ENCODE measurements at places on chromosomes 3 and 15. TPM values are rescaled to one million over a fixed set of nuclear protein-coding genes. Genes with fewer than 3 reads are reported as not detected.

The AP3B2 gene
- total RNA-seq, result not detected

The CASR gene
- total RNA-seq, result not detected

The SAXO2 gene
- 2.7 TPM for total RNA-seq

The SOX2 gene
- total RNA-seq, result not detected

The LSAMP gene
- not detected for total RNA-seq

The AVEN gene
- total RNA-seq, result 11.3 TPM

The FYTTD1 gene
- 78.3 TPM for total RNA-seq

The C2CD4A gene
- 0.09 TPM for total RNA-seq

The ZBTB47 gene
- 9.6 TPM for total RNA-seq

The TMEM212 gene
- not detected for total RNA-seq

The NR1I2 gene
- total RNA-seq, result not detected

The DET1 gene
- total RNA-seq, result 3.7 TPM

The LMAN1L gene
- total RNA-seq, result not detected

The MKRN3 gene
- 26.1 TPM for total RNA-seq

The THSD4 gene
- 33.1 TPM for total RNA-seq

GRCh38 chr3:112814266-112814665 is 32.4 kb downstream of the CD200R1L start:
- DNase-seq, result peak; percentile 15

- DNase-seq, result no peak
These were observed 1146.5 kb downstream of the ROBO2 start for GRCh38 chr3:78186404-78186803.

DNA sequence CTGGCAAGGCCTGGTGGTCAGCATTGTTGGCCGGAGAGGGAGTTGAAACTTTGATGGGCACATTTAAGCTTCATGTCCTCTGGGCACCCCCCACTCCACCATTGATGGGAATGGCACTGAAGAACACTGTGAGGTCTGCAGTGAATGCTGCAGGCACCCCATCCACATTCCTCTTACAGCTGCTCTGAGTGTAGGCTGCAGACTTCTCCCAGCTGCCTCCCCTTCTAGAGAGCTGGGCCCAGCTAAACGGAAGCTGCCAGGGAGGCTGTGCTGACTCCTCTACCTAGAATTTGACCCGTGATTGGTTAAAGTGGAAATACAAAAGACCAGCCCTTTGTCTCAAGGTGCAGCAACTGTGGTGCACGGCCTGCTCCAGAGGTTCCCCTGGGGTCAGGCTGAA is 10.6 kb downstream of the TMEM158 start:
- DNase-seq, result no peak

DNA sequence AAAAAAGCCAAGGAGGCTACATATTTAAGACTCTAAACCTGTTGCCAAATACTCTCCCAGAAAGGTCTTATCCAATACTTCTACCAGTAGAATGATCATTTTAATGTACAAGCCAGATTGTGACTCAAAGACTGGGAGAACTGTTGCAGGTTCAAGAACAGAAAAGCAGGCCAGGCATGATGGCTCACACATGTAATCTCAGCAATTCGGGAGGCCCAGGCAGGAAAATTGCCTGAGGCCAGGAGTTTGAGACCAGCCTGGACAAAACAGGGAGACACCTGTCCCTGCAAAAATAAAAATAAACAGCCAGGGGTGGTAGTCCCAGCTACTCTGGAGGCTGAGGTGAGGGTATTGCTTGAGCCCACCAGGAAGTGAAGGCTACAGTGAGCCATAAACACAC is 17.8 kb upstream of the THUMPD3 start:
- no peak for DNase-seq

- no peak for DNase-seq
These were observed 115.2 kb downstream of the DCLK3 start for GRCh38 chr3:36649125-36649524.

DNA sequence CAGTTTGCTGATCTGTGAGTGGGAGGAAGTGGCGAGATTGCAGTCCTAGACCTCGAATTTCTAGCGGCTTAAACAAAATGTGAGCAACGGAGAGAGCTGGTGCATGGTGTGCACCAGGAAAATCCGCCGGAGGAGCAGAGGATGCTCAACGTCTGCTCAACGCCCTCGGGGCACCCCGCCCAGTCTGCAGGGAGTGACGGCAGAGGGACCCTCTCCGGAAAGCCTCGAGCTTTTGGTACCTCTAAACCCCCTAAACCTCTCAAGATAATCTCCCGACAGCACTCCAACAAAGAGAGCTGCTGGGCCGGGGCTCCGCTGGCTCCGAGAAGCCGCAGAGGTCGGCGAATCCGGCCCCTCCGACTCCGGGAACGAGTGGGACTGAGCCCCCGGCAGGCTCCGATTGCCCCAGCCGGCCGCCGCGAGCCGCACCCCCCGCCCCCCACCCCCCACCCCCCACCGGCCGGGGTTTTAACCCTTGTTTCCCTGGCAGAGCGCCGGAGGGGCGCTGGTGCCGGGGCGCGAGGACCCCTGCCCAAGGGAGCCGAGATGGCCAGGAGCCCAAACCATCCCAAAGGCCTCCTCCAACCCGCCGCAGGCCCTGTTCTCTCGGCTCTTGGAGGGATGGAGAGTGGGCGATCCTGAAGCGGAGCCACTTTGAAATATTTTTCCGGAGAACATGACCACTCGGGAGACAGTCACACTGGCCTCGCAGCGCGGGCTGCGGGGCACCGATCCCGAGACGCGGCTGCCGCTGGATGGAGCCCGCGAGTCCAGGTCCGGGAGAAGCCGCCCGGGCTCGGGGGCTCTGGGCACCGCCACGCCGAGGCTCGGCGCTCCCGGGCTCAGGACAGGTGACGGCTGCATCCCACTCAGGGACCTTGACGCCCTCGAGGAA is 1.5 kb downstream of the MEGF11 start:
- peak; percentile 58 for DNase-seq

GRCh38 chr3:29751647-29752314 is 470.9 kb downstream of the RBMS3 start:
- no peak for DNase-seq

GRCh38 chr3:3798631-3799113 is 559 bp upstream of the LRRN1 start:
- DNase-seq, result peak; percentile 3

- DNase-seq, result no peak
These were observed 224.7 kb upstream of the GBE1 start for GRCh38 chr3:81985996-81986723.

DNA sequence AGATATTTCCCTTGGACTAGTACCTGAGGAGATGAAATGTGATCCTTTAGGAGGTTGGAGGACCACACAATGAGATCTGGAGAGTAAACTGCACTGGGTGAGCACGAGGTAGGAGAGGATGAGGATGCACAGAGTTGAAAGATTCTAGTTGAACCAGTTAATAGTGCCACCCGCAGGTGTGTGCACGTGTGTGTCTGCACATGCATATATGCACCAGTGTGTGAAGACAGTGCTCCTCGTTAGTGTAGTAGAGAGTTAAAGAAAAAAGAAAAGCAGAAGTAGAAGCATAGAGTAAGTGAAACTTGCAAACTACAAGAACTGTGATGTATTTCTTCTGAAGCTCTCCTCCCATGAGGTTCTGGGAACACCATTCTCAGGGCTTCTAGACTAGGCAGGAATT is 8.4 kb downstream of the MED12L start:
- no peak for DNase-seq

DNA sequence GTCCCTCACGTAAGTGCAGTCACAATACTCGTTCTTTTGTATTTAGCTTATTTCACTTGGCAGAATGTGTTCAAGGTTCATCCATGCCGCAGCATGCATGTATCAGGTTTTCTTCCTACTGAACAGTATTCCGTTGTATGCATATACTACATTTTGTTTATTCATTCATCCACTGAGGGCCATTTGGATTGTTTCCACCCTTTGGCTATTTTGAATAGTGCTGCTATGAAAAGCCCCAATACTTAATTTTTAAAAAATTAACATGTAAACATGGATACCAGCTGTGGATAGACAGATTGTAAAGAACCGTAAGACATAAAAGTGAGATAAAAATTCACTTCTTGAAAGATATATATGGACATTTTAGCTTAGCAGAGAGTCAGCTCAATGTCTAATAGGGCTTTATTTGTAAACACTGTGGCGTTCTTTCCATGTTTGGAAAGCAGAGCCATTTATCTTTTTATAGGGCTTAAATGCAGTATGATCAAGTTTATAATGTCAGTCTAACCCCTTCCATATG is 115.9 kb downstream of the VPS8 start:
- DNase-seq, result peak; percentile 22

GRCh38 chr3:180959691-180960090 is 29.8 kb downstream of the DNAJC19 start:
- DNase-seq, result no peak

- DNase-seq, result peak; percentile 98
These were observed at the start of gene SEMA3B for GRCh38 chr3:50268703-50269451. SEMA3B (plus strand) TSS chr3:50269147; CDS start chr3:50269241, 94 bp downstream.

- peak; percentile 72 for DNase-seq
These were observed 2.6 kb downstream of the GNAI2 start for GRCh38 chr3:50238549-50239026.

DNA sequence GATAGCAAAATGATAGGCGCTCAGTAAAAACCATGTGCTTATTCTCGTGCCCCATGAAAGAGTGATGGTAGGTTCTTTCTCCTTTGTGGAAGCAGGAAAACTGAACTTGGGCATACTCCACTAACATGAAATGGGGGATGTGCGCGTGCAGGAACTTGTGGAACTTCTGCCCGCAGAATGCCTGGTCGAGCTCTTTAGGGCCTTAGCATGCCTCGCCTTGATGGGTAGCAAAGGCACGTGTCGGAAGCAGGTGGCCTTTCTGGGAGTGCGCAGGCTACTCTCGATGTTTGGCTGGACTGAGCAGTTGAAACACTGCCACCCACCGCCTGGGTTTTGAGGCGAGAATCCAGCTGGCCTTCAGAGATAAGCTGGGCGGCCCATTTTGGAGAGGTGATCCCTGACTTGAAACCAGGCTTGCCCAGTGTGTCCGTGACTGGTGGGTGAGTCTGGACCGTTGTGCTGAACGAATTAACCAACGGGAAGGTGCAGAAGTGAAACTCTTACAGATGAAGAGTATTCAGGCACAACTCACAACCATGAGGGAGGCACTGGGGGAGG is 842 bp downstream of the PCCB start:
- DNase-seq, result peak; percentile 2

- no peak for DNase-seq
These were observed 20.4 kb downstream of the STARD5 start for GRCh38 chr15:81303244-81304225.

DNA sequence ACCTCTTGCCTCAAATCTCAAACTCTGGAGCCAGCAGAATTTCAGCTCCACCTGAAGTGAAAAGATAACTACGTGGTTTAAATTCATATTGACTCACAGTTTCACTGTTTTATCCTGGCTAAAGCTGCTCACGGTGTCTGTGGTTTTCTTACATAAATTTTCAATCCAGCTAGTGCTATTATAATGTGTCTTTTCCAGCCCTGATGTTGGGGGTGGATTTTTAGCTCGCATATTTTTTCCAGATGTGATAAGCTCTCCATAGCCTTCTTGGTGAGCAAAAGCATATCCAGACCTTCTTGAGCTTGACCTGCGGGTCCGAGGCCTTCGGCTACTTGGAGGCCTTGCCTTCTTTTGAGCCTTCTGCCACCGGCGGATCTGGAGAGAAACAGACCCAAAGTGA is 239.3 kb downstream of the DTWD1 start:
- DNase-seq, result no peak

GRCh38 chr3:58776231-58776630 is 109.7 kb upstream of the FAM3D start:
- DNase-seq, result no peak

GRCh38 chr3:179272385-179272784 is 21.5 kb upstream of the KCNMB3 start:
- DNase-seq, result no peak

- no peak for DNase-seq
These were observed 24.8 kb downstream of the GABRR3 start for GRCh38 chr3:98010194-98010882.

- no peak for DNase-seq
These were observed 15.3 kb upstream of the MYLK start for GRCh38 chr3:123899300-123899865.

DNA sequence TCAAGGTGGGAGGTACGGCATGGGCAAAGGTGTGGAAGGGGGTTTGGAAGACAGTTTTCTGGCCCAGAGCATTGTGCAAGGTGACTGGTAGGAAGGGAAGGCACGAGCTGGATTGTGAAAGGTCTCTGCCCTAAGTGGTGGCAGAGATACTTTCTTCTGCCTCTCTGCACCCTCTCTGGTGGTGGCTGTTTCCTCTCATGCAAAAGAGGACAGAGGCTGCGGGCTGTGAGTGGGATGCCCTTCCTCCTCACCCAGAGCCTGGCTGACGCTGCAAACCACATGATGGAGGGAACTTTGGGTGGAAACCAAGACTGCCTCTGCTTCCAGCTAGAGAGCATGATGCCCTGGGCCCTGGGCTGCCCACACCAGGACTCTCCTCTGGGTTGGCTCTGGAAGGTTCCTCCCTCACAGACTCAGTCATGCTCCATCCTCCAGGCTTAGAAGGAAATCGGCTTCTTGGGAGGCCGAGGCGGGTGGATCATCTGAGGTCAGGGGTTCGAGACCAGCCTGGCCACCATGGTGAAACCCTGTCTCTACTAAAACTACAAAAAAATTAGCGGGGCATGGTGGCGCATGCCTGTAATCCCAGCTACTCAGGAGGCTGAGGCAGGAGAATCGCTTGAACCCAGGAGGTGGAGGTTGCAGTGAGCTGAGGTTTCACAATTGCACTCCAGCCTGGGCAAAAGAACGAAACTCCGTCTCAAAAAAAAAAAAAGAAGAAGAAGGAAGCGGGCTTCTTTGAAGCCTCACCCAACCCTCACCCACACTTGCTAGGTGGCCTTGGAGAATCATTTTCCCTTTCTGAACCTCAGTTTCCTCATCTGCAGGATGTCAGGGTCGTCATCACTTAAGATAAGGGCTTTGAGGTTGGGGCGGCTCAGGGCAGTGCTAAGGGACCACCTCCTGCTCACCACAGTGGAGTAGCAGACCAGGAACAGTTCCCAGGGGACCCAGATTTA is 8.3 kb downstream of the PSTPIP1 start:
- no peak for DNase-seq

DNA sequence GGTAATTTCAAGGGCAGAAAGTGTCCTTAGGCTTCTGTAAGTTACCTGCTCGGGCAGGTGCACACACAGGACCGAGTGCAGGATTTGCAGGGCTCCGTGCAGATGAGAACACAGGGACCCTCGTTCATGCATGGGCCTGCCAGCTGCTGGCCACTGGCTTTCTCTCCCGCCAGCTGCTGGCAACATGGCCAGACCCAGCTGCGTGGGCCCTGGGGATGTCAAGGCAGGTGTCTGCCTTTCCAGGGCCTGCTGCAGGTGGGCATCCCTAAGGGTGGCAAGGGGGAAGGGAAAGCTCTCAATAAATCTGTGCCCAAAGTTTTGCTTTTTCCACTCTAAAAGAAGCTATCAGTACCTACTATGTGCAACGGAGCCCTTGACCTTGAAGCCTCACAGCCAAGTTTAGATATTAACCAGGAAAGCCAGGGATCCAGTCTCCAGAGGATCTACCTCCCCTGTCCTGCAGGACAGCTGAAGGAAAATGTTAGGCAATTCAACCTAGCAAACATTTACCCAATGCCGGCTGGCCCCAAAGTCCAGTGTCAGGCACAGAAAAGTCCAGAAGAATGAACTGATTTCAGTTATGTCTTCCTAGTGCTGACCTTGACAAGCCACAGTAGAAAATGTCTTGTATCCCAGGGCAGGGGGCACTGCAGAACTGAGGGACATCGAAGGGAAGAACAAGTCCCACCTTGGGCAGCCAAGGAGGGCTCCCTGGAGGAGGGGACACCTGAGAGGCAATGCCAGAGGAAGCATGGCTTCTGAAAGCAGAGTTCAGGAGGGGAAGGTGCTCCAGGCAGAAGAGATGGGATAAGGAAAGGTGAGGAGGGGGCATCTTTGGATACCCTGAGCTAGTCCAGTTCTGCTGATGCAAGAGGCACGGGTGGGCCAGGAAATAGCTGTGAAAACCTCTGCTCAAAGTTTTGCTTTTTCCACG is 26.4 kb downstream of the NUP210 start:
- no peak for DNase-seq
